AG09309 (cell line): ENCODE measurements at places on chromosomes 16 and 17.

DNA sequence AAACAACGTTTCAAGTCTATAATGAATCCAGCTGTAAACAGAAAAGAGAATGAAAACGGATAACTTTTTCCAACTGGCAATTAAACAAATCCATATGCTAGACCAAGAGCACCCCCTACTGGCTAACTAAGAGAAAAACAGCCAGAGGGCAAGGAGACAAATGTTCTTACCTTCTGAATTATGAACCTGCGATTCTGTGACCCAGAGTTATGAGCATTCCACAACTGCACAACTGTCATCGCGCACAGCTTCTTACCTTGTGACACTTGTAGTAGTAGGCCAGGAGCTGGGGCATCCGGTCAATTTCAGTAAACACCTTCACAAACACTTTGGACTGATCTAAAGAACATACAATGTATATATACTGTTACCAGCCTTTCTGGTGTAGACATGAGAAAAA, 18.6 kb downstream of the COG7 start:
- DNase-seq: no peak

DNA sequence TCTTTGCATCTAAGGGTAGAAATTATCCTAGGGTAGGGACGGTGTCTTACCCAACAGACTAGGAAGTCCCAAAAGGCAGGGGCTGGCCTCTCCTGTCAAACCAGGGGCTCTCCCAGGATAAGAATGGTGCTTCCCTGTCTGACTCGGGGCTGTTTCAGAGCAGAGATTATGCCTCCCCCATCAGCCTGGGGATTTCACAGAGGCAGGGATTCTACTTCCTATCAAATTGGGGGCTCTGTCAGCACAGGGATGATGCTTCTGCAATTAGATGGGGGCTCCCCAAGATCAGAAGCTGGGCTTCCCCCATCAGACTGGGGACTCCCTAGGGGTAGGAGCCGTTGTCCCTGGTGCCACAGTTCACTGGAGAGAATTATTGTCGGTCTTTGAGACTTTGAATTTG, 2.3 kb downstream of the NXPH3 start:
- no peak for DNase-seq

GRCh38 chr17:75632863-75633485, at the start of gene SMIM5:
TSS of gene SMIM5 (plus strand) at chr17:75633434. CDS start at chr17:75640202, 6,768 bp downstream.
- DNase-seq: peak; percentile 63

DNA sequence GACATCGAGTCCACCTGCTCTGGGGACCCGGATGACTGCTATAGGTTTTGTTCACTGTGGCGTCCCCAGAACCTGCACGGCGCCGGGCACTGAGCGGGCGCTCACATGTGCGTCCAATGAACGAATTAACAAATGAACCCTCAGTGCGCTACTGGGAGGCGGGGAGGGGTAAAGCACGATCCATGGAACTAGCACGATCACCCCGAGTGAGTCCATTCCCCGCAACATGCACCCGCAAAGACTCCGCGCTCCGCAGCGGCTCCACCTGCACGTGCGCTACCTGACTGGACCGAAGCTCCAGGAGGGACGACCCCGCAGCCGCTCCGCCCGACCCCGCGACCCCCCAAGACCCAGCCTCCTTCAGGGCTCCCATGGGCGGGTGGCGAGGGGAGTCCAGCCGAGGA, 491 bp downstream of the TRAP1 start:
- DNase-seq: no peak

DNA sequence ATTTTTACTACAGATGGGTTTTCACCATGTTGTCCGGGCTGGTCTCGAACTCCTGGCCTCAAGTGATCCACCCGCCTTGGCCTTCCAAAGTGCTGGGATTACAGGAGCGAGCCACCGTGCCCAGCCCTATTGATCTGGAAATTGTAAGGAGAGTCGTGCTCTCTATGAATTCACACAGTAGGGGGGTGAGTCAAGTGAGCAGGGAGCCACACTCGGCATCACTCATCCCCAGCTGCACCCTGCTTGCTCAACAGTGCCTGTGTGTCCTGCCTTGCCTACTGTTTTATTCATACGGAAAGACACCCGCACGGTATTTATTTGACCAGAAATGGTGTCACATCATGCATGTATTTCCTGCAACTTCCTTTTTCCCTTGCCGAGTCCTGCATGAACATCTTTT, 157.2 kb upstream of the FOXF1 start:
- DNase-seq: no peak

GRCh38 chr17:56624309-56624708, 30.8 kb downstream of the NOG start:
- DNase-seq: no peak

DNA sequence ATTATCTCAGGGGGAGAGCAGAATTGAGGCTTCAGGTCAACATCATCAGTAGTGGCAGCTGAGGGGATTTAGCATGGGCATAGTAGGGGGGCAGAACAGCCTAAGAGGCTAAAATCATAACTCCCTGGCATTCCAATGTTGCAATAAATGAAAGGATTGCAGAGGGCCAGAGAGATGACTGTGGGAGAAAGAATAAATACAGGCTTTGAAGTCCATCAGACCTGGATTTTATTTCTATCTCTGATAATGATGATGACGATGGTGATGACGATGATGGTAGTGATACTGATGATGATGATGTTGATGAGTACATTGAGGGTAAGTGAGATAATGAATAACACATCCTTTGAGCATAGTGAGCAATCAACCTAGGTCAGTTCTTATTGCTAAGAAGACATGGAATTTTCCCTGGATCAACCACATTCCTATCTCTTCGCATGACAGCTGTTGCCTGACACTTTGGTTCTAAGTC, 107.4 kb upstream of the CDH11 start:
- peak; percentile 41 for DNase-seq

GRCh38 chr17:72165867-72166439, 45.1 kb downstream of the SOX9 start:
- DNase-seq: no peak

DNA sequence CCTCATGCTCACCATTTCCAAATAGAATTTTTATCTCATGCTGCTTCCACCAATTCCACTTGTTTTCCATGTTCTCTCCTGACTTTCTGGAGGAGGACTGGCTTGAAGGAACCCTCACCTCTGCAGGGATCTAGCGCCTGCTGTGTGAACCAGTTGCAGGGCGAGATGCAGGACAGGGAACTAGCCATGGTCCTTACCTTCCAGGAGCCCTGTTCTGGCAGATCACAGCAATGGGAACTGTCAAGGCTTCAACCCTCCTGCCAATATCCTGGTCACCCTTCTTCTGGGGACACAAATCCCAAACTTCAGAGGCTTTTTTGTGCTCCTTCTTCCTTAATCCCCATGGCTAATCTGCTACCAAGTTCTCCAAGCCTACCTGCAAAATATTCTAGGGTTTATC, 60.4 kb upstream of the MMP2 start:
- no peak for DNase-seq

- DNase-seq: no peak
These were observed 314.5 kb downstream of the SEC14L1 start for GRCh38 chr17:77455111-77455890.

- DNase-seq: peak; percentile 7
These were observed 169.8 kb downstream of the PITPNC1 start for GRCh38 chr17:67546578-67547527.

- DNase-seq: peak; percentile 52
These were observed 65.7 kb downstream of the CENPV start for GRCh38 chr17:16287563-16288027.

- no peak for DNase-seq
These were observed 168.5 kb downstream of the KATNIP start for GRCh38 chr16:27718201-27719105.

DNA sequence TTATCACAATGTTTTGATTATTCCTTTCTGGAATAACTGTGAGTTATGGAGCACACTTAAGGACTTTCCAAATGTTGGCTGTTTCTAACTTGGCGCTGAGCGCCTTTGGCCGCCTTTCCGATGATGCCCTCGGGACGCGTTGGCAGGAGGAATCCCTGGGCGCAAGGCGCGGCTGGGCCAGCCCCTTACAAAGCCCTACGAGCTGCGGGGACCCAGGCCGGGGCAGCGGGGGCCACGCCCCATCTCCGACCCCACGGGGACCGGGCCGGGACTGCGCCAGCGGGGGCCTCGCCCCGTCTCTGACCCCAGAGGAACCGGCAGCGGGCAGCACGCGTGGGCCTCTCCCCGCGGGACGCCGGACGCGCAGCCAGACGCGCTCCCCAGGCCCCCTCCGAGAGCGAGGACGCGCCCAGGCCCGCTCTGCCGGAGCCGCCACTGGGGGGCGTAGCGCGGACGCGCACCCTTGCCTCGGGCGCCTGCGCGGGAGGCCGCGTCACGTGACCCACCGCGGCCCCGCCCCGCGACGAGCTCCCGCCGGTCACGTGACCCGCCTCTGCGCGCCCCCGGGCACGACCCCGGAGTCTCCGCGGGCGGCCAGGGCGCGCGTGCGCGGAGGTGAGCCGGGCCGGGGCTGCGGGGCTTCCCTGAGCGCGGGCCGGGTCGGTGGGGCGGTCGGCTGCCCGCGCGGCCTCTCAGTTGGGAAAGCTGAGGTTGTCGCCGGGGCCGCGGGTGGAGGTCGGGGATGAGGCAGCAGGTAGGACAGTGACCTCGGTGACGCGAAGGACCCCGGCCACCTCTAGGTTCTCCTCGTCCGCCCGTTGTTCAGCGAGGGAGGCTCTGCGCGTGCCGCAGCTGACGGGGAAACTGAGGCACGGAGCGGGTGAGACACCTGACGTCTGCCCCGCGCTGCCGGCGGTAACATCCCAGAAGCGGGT, at the start of gene GAA:
Gene GAA, plus strand, starts transcription at position 571 of the 935 bp plus-strand sequence. CDS start 3,006 bp downstream, outside the sequence.
- peak; percentile 11 for DNase-seq

GRCh38 chr17:66690166-66690565, 144.8 kb upstream of the CACNG5 start:
- DNase-seq: no peak

GRCh38 chr17:18241229-18241871, 15.9 kb downstream of the LLGL1 start:
- DNase-seq: no peak
